Activated naive CD4-positive, alpha-beta T cell (primary cell): ENCODE measurements at places on chromosomes 6 and 20.

DNA sequence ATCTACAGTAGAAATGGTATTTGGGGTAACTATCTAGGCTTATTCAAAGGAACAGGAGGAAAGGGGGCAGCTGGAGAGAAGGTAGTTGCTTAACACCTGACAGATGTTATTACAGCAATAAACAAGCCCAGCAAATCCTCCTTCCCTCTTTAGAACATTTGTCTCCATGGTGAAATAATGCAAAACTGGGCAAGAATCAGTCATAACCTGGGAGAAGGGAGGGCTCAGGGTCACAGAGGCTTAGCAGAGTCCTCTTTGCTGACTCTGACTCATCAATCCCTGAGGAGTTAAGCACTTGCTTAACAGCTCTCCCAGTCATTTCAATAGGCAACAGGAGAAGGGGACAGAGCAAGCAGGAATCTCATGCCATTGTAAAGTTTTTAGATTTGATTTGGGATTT is 230.3 kb downstream of the IBTK start:
- DNase-seq: no peak

DNA sequence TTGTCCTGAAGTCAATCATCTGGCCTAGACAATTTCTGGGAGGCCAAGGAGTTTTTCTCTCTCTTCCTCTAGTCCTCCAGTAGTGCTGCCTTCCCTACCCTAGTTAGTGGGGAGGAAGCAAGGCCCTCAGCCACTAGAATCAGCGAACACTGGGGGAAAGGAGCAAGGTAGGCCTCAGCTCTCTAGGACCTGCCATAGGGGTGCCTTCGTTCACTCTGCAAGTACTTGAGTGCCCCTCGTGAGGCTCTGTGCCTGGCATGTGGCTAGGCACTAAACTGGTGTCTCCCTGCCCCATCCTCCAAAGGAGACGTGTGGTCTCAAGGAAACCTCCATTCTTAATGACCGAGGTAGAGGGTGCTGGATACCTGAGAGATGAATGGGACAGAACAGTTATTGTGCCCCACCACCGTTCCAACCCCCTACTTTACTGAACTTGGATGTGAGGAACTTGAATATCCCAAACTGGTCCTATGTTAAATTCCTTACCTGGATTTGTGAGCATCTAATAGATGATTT is 1.1 kb downstream of the DEF6 start:
- no peak for DNase-seq

DNA sequence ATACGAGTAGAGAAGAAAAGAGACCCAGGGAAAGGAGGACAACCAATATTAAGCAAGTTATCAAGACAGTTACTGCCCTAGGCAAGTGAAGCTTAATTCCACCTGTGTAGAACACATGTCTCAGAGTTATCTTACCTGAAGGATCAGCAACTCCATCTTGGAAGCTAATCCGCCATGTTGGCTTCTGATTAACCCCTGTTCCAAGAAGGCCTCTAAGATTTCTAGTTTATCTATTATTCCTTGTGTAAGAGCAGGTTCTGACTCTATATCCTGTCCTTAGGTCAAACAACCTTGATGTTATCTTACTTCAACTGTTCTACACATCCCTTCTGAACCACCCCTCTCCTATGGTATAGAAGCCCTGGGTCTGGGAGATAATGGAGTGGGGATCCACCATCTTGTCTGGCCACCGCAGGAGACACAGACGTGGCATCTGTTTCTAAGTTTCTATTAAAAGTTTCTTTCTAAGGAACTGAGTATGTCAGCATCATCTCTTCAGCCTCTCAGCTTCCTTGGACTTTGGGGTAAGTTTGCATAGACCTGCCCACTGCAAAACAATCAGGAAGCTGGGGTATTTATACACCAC is 27.7 kb upstream of the PTPN1 start:
- no peak for DNase-seq

DNA sequence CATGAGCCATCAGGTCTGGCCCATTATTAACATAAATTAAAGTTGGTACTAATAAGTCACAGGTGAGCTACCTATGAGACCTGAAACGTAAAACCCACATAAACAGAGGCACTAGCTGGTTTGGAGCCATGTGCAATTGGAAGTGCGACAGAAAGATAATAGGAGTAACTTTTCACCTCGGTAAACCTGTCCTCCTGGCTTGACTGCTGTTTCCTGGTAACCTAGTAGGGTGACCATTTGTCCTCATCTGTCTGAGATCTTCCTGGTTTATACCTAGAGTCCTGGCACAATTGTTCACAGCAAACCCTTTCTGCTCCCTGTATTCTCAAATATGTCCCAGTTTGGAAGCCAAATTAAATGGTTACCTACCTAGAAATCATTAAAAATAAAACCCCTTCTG is 7.4 kb downstream of the TBC1D20 start:
- DNase-seq: no peak

GRCh38 chr6:128233531-128233930 is 286.9 kb downstream of the PTPRK start:
- no peak for DNase-seq

- DNase-seq: no peak
These were observed 163.2 kb upstream of the TBX18 start for GRCh38 chr6:84927551-84927950.

DNA sequence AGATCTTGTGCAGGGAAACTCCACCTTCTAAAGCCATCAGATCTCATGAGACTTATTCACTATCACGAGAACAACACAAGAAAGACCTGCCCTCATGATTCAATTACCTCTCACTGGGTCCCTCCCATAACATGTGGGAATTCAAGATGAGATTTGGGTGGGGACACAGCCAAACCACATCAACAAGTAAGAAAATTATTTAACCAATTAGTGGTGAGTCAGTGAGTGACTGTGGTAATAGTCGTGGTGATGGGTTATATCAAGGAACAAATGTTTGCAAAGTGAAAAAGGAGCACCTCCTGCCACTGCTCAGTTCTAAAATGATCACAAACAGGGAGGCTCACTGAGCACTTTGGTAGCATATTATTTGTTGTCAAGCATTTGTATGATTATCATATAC is 20.6 kb downstream of the EPM2A start:
- no peak for DNase-seq

DNA sequence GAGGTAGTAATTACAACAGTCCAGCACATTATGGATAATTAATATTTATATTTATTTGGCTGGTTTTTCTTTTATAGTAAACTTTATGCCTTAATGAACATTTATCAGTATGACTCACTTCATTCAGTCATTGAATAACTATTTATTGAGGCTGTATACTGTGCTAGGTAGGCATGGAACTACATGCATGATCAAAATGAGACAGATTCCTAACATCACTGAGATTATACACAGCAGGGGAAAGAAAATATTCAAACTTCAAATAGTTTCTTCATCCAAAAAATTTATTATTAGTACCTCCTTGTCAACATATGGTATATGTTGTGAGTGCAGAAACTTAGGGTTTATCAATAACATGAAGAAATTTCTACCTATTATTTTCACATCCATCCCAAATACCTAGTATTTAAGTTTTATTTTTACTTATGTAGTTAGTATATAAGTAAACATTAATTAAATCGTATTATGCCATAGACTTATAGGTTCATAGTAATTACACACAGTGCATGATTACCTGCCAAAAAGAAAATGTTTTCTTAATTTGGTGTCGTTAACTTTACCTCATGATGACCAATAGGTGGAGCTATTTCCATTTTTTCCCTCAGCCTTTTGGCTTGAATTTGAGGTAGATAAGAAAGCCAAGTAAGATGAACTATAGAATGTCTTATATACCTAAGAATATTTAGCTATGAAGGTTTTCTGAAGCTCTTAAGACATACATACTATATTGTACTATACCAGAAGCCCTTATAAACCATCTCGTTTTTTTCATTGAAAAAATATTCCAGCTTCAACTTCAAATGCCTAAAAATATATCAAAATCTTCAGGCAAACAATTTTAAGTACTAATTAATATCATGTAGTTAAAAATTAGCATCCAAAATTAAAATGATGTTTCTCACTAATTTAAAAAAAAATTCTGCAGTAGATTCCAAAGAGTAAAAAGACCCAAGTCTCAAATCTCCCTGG is 12.5 kb upstream of the TMEM30A start:
- no peak for DNase-seq

DNA sequence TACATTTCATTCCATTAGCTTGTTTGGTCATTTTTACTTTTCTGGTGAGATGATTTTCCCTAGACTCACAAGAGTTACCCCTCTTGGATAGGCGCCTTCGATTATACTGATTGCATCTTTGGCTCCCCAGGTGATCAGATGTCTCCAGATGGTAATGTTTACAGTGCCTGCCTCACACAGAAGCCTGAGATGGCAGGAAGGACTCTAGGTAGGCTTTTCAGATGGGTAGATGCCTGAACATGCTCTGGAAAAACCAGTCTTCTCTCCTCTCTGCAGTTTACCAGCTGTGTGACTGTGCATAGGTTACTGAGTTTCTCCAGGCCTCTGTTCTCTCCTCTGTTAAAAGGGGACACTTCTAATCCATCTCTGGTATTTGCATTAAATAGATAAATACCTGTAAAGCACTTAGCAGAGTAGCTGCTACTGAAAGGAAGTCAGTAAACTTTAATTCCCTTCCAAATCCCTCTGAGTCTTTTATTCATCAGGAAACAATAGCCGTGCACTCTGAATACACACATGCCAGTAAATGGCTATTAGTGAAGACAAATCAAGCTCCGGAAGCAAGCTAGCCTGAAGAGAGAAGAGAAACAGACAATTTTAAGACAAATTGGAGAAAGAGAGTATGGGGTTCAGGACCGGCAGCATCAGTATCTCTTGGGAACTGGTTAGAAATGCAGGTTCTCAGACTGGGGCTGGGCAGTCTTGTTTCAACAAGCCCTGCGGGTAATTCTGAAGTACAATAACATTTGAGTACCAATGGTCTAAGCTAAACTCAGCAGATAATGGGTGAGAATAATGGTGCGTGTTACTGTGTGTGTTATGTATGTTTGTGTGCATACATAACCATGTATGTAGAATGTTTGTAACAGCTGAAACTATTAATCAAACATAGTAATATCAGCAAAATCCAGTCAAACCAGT is 139.4 kb downstream of the UST start:
- DNase-seq: no peak

DNA sequence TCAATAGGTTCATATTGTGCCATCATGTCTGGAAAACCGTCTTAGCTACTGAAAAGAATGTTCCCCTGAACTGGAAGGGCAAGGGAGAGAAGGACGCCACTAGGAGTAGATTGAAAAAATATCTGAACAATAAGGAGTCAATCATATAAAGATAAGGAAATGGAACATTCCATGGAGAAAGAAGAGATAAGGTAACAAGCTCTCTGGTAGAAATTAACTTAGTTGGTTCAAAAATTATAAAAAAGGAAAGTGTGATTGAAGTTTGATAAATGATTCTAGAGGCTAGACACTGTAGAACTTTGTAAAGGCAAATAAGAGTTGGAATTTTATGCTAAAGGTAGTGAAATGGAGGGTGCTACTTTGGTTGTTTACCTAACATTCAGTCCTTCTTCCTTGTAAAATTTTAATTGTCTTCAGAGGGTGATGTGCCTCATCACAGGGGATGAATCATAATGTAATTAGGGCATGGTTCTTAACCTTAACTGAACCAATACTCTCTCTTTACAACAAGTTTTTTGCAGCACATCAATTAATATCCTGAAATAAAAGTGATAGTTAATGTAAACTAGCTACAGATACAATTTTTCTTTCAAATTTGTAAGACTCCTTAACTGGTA is 135.5 kb downstream of the GPX5 start:
- DNase-seq: no peak

GRCh38 chr20:62196286-62196685 is 13.5 kb downstream of the MTG2 start:
- no peak for DNase-seq

GRCh38 chr20:7352165-7352564 is 584.7 kb downstream of the BMP2 start:
- no peak for DNase-seq

DNA sequence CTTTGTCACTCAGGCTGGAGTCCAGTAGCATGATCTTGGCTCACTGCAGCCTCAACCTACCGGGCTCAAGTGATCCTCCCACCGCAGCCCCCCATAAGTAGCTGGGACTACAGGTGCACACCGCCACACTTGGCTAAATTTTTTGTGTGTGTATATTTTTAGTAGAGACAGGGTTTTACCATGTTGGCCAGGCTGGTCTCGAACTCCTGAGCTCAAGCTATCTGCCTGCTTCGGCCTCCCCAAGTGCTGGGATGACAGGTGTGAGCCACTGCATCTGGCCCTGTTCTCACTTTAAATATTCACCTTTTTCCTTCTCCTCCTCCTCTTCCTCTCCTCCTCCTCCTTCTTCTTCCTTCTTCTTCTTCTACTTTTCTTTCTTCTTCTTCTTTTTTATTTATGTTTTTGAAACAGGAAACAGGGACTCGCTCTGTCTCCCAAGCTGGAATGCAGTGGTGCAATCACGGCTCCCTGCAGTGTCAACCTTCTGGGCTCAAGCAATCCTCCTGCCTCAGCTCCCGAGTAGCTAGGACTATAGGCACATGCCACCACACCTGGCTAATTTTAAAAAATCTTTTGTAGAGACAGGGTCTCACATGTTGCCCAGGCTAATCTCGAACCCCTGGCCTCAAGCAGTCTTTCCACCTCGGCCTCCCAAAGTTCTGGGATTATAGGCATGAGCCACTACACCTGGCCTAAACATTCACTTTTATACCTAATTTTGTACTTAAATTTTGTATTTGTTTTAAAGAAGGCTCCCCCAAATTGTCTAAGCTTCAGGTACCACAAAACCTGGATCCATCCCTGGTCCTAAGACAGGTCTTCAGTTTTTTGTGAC is 47.2 kb upstream of the NCOA3 start:
- no peak for DNase-seq

- DNase-seq: no peak
These were observed 67.1 kb upstream of the SLC2A12 start for GRCh38 chr6:134119486-134119885.

DNA sequence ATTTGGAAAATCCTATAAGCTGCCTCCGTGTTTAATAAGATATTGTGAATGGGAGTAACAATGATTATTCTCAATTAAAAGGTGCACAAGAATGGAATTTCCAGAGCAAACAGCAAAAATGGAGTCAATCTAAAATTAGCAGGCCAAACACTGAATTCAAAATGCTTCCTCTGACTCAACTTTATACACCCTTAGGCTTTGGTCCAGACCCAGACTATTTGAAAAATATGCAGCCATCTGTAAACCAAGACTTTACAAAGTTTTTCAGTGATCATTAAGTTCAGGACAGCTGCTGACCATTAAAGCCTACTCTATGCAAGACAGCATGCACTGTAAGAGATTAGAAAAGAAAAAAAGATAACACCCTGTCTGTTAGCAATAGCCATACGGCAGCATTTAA is 39.4 kb upstream of the CCN6 start:
- DNase-seq: no peak
